D341Med (cell line): ENCODE measurements at places on chromosomes 13 and 19.

DNA sequence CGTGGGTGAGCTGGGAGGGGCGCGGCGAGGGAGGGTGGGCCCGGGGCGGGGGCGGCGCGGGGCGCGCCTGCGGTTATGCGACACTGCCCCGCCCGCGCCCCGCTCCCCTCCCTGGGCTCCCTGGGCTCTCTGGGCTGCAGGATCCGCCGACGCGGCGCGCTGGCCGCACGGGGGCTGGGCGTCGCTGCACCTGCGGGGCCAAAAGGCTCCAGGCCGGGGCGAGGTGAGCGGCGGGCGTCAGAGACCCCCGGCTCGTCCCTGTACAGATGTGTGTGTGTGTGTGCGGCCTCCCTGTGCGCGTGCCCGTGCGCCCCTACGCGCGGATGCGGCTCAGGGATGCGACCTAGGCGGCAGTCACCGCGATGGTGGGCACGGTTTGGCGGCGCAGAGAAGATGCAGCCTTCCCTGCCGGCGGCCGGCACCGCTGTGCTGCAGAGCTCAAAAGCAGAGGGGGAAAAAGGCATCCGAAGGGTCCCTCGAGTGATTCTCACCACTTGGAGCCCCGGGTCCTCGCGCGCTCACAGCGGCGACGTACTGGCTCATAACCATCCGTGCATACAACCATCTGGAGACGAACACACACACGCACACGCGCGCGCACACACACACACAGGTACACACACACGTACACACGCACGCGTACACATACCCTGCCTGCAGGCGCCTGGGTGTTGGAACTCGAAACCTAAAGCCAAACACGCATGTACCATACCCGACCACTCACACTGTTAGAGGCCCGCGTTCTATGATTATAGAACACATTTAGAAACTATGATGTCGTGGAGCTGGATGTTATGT is 709 bp downstream of the ATP8A2 start:
- peak; percentile 68 for DNase-seq

DNA sequence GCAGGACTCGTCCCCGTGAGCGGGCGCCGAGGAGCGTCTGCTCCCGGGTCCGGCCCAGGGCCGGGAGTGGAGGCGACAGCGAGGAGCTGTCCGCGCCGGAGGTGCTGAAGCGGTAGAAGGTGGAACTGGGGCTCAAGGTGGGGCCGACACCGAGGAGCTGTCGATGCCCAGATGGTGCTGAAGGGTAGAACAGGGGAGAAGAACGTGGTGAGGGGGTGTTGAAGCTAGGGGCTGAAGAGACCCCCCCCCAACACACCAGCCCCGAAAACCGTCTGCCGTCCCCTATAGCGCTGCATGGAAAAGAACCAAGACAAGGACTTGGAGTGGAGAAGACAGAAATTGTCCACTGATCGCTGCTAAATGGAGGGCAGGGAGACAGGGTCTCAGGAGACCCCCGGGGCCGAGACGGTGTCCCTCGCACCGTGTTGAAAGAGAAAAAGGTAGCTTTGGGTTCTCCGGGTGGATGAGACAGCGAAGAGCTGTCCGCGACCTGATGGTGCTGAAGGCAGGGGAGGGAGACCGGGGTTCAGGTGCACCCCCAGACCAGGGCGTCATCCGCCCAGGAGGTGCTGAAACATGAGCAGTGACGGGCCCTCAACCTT is 7.1 kb upstream of the PDE4C start:
- peak; percentile 79 for DNase-seq

- no peak for DNase-seq
Measured at GRCh38 chr13:34037636-34038540, 219.9 kb downstream of the RFC3 start.

DNA sequence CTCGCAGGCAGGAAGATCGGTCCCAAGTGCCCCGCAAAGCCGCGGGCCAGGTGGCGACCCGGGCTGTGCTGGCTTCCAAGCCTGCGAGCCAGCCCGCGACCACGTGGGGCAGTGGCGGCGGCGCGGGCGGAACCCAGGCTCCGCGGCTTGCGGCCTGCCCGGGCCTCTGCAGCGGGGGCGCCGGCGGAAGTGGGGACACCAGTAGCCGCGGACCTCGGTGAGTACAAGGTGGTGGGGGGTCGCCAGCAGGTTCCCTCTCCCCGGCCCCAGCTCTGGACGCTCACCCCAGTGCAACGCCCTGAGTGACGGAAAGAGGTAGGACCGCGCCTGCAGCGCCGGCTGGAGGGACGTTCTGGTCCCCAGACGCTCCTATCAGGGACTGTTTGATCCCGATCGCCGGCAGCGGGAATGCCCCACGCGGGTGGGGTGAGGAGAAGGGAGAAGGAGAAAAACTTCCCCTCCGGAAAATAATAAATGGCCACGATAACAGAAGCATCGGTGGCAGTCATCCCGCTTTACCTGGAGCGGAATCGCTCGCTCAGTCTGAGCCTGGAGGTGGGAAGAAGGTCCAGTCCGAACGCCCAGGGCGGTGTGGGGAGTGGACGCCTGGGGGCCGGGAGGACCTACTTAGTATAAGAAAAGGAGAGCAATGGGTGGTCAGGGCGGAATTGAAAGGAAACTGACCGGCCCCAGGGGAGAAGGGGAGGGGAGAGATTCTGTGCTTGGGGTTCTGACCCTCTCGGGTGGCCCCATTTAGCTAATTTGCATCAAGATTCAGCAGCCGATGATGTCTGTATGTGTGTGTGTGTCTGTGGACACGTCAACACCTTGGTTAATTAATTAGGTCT is at the start of gene GEMIN7:
Gene GEMIN7, plus strand, starts transcription at position 198 of the 848 bp plus-strand sequence. CDS start 10,855 bp downstream, outside the sequence.
- peak; percentile 92 for DNase-seq

DNA sequence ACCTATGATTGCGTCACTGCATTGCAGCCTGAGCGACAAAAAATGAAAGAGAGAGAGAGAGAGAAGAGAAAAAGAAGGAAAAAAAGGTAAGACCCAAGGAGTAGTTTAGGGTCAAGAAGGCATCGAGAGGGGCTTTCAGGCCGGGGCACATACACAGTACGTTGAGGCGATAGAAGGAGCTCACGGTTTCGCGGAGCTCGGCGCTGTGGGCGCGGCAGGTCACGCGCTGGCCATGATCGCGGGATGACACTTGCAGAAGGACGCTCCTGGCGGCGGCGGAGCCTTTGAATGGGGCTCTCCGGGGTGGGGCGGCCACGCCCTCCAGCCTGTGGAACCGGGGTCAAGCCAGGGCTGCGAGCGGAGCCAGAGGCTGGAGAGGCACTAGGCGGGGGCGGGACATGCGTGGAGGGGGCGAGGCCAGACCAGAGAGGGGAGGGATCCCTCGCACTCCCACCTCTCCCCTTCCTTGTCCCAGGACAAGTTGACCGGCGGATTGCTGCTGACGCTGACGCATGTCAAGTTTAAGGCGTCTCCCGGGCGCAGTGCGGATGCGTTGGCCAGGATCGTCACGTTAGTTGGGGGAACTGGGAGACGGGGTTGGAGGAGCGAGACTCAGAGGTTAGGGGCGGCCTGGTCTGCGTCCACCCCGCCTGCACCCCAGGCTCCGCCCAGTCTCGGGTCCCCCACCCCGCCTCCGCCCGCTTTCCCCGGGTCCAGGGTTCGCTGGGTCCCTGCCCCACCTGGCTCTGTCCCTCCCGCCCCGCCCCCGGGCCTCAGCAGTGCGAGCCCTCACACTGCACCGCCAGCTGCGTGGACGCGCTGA is 6.9 kb downstream of the NPHS1 start:
- peak; percentile 56 for DNase-seq
